ENCODE measurements at places on chromosomes 2 and 18.

DNA sequence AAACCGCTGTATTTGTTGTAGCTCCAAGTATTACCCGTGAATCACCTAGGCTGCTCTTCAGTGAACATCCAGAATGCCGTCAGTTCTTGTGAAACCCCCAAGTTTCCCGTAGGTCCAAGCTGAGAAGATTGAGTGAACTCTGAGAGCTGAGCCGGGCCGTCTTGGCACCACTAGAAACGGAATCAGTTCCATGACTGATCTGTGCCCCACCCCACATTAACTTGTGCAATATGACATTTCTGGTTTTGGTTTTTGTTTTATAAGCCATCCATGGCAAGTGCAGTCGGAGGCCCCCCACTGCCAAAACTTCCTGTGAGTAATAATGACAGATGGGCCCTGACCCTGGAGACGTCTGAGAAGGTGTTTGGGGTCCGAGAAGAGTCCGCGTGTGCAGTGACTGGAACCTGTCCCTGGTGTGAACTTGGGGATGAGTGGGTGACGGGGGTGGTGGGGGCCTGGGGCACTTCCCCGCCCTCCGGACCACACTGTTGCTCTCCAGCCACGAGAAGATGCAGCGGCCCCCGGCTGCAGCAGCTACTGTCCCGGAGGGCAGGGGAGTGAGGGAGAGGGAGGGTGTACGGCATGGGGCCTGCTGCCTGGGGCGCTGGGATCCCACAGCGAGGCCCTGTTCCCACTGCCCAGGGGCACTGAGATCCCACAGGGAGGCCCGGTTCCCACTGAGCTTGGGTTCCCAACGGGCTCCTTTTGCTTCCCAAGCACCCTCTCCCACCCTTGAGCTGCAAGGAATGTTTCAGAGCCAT, 26.5 kb downstream of the NFATC1 start:
- DNase-seq, result no peak

- no peak for DNase-seq
Measured at GRCh38 chr2:217714287-217714751, 288.5 kb downstream of the TNS1 start.

DNA sequence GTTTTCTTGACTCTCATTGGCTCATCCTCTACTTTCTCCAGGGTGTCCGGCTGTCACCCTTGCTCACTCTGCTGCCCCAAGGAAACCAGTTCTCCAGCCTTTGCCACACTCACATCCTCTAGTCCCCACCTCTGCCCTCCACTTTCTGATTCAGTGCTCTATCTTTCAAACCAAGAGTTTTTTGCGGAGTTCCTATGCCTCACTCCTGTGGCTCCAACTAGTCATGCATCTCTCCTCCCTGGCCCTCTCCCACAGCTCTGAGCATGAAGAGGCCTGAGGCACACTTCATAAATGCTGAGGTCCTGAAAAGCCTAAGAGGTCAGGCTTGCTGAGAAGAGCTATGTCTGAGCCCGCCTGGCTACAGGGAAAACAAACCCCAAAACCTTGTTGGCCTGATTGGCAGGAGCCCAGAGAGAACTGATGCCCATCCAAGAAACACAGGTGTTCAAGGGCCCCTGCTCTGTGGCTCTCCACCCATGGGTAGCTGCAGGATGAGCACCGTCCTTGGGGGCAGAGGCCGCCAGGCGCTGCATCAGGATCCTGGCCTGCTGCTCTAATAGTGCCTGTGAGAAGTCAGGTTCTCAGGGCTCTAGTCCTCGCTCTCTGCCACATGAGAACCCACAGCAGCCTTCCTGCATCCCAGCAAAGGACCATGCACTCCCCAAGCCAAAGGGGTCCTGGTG, 42.1 kb downstream of the HS1BP3 start:
- no peak for DNase-seq

GRCh38 chr2:29373870-29374269, 258.7 kb downstream of the CLIP4 start:
- no peak for DNase-seq

DNA sequence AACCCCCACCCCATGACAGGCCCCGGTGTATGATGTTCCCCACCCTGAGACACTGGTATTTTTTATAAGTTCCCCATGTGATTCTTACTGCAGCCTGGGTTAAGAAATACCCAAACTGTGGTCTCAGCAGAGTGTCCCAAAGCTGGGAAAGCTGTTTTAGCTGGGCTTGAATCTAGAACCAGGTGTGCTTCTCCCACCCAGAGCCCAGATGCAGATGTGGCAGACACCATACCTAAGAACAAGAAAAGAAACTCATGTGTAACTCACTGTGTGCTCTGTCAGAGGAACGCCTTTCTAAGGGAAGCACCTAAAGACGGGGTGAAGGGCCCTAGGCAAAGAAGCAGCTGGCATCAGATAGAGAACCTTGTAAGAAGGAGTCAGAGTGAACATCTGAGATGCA, 23.9 kb downstream of the DOK1 start:
- no peak for DNase-seq

DNA sequence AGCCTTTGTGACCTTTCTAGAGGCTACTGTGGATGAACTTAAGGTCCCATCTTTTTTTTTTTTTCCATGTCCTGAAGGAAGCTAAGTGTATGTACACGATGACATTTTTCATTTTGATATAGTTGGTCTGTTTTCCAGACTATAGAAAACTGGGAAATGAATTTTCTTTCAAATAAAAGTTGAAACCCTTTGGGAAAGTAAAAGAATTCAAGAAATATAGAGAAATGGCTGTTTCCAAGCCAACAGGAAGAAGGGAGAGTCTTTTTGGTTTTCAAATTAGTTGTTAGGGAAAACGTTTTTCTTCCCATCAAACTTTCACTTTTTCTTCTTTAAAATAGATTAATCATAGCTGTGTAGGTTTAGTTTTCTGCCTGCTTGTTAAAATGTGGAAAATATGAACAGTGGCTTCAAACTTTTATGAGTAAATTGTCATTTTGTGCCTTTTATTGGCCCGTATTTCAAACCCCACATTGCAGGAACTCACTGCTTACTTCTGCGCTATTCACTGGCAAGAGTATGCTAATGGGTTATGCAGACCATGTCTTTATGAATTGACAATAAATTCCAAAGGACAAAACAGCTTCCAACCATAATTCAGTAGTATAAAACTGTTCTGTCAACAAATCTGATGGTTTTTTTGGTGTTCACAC, 27.7 kb upstream of the LYPD1 start:
- no peak for DNase-seq

DNA sequence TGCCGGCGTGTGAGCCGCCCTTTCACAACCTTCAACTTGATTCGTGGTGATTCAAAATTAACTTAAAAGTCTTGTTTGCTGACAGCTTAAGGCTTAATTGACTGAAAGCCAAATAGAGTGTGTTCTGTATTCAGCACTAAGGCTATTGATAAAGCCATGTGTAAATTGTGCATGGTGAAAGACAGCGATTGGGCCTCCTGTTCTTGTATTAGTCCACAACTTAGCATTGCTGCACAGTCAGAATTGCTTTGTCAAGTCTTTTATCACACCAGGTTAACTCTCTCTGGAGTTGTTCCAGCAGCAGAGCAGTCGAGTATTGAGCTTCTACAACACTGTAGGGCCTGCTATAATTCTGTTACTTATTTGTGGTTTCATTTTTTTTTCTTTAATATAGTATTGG, 210.1 kb downstream of the WDR7 start:
- DNase-seq, result no peak

GRCh38 chr2:174516501-174517378, 29.9 kb upstream of the GPR155 start:
- no peak for DNase-seq

GRCh38 chr2:68721482-68722101, 13.0 kb upstream of the ARHGAP25 start:
- DNase-seq, result no peak

DNA sequence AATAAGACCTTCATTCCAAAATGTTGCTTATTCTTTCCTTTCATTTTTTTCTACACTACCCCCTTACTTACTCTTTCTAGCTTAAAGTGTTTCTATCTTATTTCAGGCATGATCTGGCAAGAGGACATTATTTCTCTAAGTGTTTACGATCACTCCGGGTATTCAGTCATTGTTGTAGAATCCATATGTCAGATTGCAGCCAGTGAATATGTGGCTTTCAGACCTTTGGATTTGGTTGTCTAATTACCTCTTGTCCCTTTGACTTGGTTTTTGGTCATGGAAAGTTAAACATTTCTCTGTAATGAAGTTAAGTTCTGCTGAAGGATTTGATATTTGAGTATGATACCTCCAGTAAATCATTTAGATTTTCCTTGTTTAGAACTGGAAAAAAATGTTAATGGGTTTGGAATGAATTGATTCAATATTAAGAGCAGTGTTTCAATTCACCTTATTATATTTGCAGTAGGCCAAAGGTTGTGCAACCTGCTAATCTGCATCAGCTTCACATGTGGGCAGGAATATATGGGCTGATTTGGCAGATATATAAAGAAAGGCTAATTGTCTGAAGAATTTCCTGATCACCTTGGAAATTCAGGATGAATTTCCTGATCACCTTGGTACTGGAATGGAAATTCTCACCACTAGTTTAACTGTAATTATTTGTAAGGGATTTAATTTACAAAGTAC, 154.9 kb downstream of the PRPF40A start:
- no peak for DNase-seq

GRCh38 chr2:162390801-162391200, 46.9 kb downstream of the GCA start:
- no peak for DNase-seq

- DNase-seq, result no peak
Measured at GRCh38 chr18:70200286-70200685, 5.2 kb downstream of the RTTN start.

- no peak for DNase-seq
Measured at GRCh38 chr2:219252570-219252899, 508 bp upstream of the TUBA4B start.

DNA sequence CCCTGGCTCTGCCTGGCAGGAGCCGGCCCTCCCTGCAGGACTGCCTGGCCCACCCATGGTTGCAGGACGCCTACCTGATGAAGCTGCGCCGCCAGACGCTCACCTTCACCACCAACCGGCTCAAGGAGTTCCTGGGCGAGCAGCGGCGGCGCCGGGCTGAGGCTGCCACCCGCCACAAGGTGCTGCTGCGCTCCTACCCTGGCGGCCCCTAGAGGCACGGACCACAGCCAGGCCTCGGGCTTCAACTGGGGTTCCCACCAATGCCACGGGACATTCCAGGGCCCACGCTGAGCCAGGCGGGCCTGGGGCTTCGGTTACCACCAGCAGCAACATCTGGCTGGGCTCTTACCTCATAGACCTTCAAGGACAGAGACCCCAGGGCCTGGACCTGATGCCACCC, 6.1 kb upstream of the GMPPA start:
- no peak for DNase-seq

DNA sequence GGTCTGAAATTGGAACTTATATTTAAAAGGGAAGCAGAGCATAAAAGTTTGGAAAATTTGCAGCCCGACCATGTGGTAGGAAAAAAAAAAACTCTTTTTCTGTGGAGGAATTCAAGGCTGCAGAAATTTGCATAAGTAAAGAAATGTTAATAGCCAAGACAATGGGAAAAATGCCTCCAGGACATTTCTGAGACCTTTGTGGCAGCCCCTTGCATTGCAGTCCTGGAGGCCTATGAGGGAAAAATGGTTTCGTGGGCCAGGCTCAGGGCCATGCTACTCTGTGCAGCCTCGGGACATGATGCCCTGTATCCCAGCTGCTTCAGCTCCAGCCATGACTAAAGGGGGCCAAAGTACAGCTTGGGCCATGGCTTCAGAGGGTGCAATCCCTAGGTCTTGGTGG, 71.9 kb upstream of the SLC16A14 start:
- no peak for DNase-seq

- no peak for DNase-seq
Measured at GRCh38 chr2:53235836-53236582, 531.6 kb upstream of the CHAC2 start.

DNA sequence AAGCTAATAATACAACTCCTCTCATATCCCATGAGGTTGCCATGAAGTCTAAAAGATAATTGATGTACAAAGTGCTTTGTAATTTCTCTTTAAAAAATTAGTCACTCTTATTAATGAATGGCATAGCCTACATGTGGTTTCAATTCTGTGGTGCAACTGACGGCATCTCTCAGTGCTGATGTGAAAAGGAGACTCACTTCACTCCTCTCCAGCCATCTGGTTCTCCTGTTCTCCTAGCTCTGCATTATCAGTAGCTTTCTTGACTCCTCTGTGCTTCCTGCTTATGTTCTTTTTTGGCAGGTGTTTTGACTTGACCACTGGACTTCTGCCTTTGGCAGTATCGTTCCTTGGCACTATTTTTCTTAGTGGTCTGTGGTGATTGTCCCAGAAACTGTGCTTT, 134.9 kb upstream of the ZFP36L2 start:
- no peak for DNase-seq

DNA sequence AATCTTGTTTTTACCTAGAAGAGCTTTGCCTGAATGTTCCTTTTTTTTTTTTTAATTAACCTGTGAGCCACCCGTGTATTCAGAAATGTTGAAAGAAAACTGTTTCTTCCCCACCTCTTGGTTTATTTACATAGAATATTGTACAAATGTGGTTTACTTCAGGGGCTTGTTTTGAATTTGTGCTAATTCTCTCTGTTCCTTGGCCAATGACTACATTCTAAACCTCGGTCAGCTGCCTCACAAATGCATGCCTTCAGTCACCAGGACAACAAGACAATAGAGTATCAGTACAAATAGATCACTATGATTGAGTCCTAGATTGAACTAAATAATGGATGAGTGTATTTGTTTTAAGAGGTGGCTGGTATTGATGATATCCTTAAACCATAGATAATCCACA, 36.0 kb downstream of the AGFG1 start:
- DNase-seq, result no peak

DNA sequence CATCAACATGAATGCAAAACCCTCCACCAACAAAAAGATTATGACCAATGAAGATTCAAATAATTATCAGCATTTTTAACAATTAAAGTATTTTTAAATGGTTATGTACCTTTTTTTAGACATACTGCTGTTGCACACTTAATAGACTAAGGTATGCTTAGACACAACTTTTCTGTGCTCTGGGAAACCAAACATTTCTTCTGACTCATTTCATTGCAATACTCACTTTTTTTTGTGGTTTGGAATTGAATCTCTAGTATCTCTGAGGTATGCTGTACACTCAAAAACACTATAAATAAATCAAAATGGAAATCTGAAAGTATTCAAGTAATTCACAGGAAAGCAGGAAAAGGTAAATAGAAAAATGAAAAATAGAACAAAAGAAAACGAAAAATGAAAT, 247.9 kb upstream of the POU3F3 start:
- DNase-seq, result no peak

Data from activated CD8-positive, alpha-beta memory T cell treated with anti-CD3 and anti-CD28 coated beads for 1 hour (primary cell).